ENCODE measurements at places on chromosomes 16 and 17.

DNA sequence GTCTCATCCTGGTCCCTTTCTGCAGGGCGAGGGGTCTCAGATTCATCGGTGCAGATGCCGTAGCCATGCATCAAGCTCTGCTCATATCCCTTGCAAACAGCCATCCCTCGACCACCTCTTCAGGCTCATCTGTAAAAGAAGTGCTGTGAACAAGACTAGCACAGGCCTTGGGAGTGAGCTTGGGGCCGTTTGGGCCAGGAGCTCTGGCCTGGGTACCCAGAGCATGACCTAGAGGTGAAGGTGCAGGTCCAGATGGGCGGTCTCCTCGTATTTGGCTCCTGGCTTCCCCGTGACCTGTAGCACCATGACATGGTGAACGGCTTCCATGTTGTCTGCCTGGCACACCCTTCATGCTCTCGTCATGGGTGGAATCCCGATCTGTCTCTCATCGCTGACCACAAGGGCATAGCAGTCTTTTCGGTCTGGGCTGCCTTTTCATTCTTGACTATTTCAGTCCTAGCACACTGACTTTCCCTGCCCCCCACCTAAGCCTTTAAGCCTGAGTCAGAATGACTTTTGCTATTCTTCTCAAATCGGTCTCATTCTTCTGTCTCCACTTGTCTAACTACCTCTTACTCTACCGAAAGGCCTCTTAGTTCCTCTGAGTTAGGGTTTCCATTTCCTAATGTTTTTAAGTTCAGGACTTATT, 216.0 kb downstream of the FOXL1 start:
- DNase-seq, result no peak

GRCh38 chr16:4865231-4865860, 18.1 kb downstream of the UBN1 start:
- DNase-seq, result no peak

DNA sequence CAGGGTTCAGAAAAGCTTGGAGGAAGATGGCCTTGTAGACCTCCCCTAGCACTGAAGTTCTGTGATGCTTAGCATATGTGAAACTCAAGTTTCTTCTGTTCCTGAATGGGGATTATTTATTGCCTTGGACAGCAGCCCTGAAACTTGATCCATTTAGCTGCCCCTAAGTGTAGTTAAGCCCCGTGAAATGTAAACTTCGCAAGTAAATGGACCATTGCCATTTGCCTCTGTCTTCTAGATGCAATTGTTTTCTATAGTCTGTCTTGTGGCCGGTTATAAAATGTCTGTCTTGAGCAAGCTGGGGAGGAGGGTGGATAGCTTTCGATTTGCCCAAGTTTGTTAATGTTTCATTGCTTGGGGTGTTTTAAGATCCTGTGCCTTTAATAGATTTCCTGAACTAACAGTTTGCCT, 261.8 kb downstream of the CDH13 start:
- no peak for DNase-seq

DNA sequence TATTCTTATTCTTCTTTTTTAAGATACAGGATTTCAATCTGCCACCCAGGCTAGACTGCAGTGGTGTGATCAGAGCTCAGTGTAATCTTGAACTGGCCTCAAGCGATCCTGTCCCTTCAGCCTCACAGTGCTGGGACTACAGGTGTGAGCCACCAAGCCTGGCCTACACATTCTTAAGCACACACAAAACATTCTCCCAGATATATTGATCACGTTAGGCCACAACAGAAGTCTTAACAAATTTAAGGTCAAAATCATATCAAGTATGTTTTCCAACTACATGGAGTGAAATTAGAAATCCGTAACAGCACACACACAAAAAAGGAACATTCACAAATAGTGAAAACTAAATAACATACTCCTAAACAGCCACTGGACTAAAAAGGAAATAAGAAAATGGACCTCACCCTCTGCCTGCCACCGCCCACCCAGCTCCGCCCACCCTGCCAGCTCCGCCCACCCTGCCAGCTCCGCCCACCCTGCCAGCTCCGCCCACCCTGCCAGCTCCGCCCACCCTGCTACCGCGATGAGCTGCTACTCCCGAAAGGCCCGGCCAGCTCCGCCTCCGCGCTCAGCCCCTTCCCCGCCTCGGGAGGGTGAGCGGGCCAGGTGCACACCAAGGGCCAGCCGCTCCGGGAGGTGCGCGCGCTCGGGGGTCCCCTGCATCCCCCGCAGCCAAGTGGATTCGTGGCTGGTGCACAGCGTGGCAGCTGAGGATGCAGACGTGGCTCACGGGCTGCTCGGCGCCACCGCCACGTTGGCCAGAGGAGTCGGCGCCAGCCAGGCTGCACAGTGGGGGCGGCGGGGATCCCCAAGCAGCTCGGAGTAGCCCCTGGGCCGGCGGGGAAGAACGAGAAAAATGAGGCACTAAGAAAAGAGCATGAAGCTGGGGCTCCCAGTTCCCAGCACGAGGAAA, 41.2 kb downstream of the C16orf87 start:
- DNase-seq, result peak; percentile 38

DNA sequence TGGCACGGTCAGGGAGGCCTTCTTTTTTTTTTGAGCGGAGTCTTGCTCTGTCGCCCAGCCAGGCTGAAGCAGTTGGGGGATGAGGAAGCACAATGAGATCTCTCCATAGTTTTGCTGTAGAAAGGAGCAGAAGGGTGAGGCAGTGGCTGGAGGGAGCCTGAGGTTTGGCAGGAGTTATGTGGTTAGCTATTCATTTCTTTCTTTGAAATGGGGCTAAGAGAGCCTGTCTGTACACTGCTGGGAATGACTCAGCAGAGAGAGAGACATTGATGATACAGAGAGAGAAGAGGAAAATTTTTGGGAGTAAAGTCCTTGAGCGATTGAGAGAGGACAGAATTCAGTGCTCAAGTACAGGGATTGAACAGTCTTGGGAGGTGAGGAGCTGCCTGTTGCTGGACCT, 22.1 kb downstream of the NOS2 start:
- DNase-seq, result no peak

DNA sequence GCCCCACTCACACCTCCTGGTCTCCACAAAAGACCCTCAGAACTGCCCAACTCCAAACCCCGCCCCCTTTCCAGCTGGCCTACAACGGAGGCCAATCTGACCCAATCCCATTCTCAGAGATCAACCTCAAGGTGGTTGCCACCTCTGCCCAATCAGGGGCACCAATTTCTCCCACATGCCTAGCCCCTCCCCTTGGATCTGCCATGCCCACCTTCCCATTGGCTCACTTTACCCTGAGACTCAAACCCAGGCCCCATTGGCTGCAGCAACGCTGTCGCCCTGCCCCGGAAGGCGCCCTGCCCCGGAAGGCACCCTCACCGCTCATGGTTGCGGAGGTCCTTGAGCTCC, 10.6 kb downstream of the ZNF668 start:
- no peak for DNase-seq

DNA sequence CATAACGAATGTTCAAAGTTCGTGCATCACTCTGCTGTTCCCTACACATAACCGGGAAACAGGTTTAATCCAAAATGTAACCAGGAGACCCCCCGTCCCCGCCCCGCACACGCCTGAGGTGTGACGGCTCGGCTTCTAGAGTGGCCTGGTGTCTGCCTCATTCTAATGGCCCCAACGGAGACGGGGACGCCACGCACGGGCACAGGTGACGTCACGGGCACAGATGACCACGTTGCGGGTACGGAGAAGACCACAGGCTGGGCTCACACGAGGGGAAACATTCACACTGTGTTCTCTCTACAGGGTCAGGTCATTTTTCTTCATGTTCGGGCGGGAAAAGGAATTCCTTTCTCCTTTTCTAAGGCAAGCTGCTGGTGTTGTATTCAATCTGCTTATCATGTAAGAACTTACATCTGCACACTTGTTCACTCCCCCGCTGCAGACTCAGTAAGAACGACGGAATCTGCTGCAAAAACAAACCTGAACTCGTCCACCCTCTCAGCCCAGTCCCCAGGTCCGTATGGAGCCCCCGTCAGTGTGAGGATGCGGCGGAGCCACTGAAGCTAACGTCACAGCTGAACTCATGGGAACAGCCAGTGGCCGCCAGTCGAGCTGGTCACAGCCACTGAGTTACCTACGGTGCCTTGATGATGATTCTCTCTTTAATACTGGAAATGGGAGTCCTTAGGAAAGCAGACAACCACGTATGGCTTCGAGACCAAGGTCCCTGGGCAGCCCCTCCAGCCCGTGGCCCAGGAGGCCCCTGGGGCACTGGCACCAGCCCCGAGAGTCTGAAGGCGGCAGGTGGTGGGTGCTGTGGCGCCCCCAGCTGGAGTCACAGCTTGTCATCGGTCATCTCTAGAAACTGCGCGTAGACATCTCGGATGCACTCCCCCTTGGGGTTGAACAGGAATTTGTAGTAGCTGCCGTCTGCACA, 32.9 kb downstream of the WDR45B start:
- DNase-seq, result no peak

- DNase-seq, result no peak
These were observed 77.3 kb downstream of the WIPI1 start for GRCh38 chr17:68379692-68380677.

DNA sequence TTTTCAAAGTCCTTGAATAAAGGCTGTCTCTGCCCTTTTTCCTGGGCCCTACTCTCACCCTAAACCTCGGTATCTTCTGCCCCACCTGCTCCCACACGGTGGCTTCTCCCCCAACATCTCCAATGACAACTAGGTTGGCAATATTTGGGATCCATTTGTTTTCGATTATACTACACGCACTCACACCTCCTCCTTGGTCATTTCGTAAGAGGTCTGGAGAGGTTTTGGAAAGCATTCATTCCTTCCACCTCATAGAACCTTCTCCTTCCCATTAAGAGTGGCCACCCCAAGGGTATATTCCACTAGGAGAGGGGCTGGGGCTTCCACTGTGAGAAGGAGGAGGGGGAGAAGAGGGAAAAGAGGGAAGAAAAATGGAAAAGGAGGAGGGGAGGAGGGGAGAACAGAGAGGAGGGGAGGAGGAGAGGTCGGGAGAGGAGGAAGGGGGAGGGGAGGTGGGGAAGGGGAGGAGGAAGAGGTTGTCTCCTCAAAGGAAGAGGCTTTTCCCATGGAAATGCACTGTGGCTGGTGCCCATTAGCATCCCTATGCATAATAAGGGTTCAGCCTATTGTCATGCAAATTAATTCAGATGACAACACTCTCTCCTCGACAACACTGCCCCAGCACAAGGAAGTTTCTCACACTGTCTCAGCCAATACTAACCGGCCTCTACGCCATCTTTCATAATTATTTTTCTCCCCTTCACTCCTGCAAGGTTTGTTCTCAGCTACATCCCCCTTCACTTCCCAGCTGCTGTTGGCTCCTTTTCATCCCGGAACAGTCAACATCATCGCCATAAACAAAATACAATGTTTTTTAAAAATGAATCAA, 30.0 kb downstream of the SOX9 start:
- no peak for DNase-seq

- no peak for DNase-seq
These were observed 36.4 kb upstream of the TMEM97 start for GRCh38 chr17:28282596-28282995.

GRCh38 chr17:44363613-44364159, at the start of gene FAM171A2:
Gene FAM171A2, minus strand, starts transcription at chr17:44363853. Its CDS starts 139 bp downstream, at chr17:44363714.
- DNase-seq, result no peak

- no peak for DNase-seq
These were observed 13.5 kb upstream of the ABAT start for GRCh38 chr16:8660841-8661301.

- DNase-seq, result no peak
These were observed 2.8 kb downstream of the ELOB start for GRCh38 chr16:2774161-2774891.

- no peak for DNase-seq
These were observed 557 bp downstream of the KCNG4 start for GRCh38 chr16:84239141-84239769.

DNA sequence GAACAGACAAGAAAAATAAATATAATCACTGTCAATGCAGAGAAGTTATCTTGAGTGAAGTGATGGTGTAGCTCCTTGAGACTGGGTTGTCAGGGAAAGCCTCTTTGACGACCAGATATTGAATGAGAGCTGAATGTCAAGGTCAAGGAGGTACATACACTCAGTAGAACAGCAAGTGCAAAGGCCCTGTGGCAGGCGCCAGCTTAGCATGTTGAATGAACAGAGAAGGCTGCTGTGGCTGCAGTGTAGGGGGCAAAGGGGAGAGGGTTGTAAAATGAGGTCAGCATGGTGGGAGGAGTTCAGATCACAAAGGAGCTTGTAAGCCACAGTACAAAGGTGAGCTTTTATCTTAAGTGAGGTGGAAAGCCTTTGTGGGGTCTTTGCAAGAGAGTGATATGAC, 111.5 kb downstream of the ZFHX3 start:
- no peak for DNase-seq

DNA sequence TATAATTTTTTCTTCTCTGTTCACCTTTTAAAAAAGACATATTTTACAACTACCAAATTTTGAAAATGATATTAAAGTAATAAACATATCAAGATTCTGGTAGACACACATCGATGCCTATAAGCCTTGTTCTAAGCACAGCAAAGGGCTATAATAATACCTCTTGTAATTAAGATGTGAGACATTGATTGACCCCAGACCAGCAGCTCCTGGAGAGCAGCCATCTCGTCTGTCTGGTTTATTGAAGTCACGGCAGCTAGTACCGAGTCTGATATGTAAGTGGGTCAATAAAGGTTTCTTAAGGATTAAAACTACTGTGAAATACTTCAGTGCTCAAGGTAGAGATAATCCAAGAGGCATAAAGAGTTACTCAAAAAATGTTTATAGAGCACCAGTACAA, 76.1 kb downstream of the C17orf58 start:
- DNase-seq, result no peak

DNA sequence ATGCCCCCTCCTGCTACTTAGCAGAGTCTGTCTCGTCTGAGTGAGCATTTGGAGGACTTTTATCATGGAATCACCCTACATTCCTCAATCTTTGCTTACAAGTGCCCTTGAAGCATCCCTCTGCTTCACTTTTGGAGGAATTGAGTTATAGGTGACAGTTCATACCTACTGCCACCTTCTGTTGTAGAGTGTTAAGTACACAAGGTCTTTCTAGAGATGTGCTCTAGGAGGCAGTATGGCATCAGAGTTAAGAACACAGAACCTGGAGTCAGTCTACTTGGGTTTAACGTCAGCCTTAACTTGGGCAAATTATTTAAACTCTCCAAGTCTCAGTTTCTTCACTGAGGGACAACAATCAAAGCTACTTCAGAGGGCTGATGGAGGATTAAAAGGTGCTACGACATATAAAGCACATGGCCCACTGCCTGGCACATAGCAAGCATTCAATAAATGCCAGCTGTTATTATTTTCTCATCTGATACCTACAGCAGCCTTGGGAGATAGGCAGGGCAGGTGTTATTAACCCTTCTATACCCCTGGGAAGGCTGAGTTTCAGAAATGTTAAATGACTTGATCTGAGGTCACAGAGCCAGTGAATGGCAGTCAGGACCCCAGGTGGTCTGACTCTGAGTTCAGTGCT, 62.2 kb downstream of the UTP18 start:
- no peak for DNase-seq

DNA sequence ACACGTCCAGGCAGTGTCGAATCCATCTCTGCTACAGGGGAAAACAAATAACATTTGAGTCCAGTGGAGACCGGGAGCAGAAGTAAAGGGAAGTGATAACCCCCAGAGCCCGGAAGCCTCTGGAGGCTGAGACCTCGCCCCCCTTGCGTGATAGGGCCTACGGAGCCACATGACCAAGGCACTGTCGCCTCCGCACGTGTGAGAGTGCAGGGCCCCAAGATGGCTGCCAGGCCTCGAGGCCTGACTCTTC, 7.2 kb upstream of the CD68 start:
- DNase-seq, result no peak

GRCh38 chr16:53737552-53737951, 33.6 kb downstream of the FTO start:
- DNase-seq, result no peak

GRCh38 chr16:89320782-89321501, 103.4 kb downstream of the ZNF778 start:
- DNase-seq, result no peak

All from ascending aorta (tissue), 2 donors.